ENCODE measurements at places on chromosomes 1 and 21.

DNA sequence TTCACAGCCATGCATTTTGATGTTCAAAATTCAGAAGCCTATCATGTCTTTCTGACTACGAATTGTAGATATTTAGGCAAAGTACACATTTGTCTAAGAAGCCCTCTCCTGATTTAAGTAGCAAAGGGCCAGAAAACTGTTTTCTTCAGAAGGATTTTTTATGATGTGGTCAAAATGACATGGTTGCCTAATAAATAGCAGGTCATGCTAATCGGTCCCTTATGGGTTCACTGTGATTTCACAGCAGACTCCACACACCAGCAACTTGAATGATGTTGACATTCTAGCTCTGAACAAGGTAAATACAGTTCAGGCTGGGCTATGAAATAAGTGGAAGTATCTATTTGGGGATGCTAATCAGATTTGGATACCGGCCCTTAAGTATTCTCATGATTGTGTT is 178.7 kb upstream of the DPYD start:
- DNase-seq, result no peak

- DNase-seq, result no peak
Observed at GRCh38 chr1:92066321-92066720, 8.9 kb downstream of the SETSIP start.

DNA sequence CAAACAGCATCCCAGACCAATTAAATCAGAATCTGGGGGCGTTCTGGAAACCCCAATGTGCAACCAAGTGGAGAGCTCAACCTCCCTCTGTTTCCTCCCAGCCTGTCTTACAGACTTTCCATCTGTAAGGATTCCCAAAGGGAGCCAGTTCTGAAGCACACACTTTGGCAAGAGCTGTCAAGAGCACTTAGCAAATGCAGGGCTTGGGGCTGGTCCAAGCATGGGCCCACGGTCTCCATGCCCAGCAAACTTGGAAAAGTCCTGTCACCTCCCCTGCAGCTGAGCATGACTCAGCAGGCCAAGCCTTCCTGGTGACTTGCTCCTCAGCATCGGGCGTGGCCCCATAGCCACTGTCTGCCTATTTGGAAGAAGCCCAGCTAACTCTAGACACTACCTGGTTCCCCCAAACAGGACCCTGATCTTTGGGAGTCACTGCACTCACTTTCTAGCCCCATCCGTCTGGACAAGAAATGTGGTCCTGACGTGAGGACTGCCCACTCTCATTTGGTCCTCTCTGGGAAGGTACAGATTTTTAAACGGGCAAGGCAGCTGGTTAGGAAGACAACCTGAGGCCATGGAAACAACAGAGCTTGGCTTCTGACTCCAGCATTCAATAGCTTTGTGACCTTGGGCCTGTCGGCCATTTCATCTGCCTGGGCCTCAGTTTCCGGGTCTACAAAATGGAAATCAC is 16.9 kb downstream of the SLC2A1 start:
- no peak for DNase-seq

- no peak for DNase-seq
Observed at GRCh38 chr1:183043872-183044854, 20.9 kb downstream of the LAMC1 start.

- DNase-seq, result no peak
Observed at GRCh38 chr1:246281639-246282038, 225.4 kb downstream of the SMYD3 start.

DNA sequence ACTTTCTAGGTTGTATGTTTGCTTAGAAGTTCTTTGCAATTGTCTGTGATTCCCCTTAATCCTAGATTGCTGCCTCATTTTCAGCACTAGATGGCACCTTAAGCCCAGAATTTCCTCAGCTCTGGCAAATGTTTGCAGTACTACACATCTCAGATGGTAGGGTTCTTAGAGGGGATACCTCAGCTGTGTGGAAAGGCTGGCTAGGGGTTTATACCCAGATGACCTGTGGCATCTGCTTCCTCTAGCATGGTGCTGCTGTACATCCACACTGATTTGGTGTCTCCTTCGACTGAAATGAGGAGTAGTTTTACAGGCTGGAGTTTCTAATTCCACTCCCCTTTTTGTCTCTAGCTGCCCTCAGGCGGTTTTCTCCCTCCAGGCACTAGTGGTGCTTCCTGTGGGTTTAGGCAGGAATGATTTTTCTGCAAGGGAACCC is 23.5 kb downstream of the ASB17 start:
- DNase-seq, result no peak

DNA sequence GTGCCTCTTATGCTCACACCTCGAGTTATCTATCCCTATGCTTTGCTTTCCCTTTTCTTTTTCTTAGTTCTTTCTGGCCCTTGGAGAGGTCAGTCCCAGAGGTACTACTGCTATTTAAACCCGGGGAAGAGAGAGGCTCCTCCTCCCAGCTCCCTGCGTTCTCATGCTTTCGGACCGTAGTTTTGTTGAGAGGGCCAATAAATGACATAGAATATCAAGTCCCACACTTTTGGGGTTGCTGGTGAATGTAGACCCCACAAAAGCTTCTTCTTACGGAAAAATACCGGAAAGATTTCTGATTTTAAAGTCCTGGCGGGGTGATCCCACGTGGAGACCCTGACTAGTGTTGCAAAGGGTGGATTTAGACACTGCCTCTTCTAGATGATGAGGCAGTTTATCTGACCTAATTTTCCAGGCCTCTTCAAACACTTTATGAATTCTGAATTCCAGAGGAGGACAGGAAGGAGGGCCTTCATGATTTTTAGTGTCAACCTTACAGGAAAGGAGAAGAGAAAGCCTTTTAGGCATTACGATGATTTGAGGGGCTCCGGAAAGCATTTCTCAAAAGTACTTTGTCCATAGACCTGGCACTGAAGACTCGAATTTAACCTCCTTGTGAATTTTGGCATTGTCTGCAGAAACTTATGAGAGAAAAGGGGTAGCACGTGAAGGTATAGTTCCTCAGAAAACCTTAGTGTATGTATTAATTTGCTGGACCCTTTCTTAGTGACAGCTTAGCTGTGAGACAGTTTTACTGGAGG is 694 bp downstream of the TMEM167B start:
- no peak for DNase-seq

DNA sequence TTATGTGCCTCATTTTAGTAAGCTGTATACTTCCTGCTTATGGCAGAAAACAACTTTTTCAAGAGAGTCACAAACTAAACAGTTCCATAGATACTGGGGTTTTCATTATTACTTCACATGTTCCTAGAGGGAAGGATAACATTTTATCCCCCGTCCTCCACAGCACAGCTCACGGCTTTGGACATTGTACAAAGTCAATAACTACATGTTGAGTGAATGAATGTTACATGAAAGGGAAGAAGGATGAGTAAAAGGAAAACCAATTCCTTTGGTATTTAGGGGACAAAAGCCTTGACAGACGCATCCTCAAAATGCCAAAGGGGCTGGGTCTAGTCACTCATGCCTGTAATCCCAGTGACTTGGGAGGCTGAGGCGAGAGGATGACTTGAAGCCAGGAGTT is 14.8 kb downstream of the PI4KB start:
- no peak for DNase-seq

- no peak for DNase-seq
Observed at GRCh38 chr1:214566158-214567104, 15.0 kb upstream of the PTPN14 start.

DNA sequence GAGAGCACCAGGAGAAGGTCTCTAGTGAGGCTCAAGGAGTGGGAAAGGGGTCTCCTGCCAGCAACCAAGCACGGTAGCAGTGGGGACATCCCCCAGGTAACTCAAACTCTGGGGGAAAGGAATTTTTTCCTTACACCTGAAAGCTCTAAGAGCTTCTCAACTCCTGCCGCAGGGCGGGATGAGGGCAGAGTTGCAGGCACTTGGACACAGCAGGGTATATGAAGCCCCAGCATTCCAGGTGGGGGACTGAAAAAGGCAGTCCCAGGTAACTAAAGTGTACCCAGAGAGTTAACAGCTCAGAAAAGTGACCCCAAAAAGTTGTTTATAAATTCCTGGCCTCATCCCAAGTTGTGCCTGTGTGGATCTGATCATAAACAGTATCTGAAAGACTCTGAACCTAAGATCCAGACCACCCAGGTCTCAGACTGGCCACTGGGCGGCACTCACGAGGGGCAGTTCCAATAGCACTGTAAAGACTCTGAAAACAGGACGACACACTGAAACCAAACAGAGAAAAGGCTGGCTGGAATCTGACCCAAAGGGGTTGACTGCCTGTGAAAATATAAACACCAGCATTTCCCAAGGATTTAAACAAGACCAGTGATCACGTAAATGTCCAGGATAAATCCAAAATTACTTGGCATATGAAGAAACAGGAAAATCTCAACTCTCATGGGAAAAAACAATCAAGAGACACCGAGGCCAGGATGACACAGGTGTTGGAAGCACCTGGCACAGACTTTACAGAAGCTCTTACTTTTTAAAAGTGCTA is 47.5 kb downstream of the HSF2BP start:
- DNase-seq, result no peak

GRCh38 chr1:29458737-29459619 is 222.7 kb downstream of the PTPRU start:
- no peak for DNase-seq

GRCh38 chr1:221709854-221710253 is 32.0 kb downstream of the DUSP10 start:
- DNase-seq, result no peak

- DNase-seq, result no peak
Observed at GRCh38 chr1:64487061-64487460, 17.1 kb downstream of the CACHD1 start.

Data from stimulated activated CD8-positive, alpha-beta memory T cell treated with anti-CD3 and anti-CD28 coated beads, Interleukin-4, amount 100 ng/mL, for 4 hours (primary cell).